ENCODE measurements at places on chromosomes 3 and 15.

DNA sequence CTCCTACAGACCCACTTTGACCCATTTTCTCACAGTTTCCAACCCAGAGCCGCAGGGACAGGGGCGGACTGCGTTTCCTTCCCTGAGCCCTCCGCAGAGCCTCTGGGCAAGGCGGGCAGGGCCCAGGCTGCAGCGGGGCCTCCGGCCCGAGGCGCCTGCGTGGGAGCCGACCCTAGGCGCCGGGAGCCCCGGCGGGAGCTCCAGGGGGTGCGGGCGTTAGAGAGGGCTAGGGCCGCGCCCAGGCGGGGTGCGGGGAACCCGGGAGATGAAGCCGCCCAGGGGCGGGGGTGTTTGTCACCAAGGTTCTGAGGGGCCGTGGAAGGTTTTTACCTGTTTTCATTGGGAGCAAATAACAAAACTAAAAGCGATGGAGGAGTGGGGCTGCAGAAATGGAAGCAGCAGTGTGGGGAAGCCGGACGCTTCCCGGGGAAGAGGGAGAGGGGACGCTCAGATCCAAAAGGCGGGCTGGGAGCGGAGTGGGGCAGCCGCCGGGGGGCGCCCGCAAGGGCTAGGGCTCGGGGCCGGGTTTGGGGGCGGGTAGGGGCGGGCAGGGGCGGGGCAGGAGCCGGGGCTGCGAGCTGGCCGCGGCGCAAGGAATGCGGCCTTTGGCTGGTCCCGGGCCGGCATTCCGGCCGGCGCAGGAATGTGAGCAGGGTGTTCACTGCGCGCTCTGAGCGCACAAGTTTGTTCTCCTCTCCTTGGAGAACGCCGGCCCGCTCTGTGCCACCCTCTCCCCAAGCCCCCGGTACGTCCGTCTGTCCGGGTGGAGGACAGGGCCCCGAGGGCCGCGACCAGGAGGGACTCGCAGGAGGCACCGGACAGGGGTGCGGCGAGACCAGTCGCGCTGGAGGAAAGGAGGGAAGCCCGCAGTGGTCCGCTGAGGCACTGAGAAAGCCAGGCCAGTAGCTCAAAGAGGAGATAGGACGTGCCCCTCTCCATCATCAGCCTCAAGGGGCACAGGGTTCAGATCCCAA, 61.1 kb downstream of the AMOTL2 start:
- DNase-seq = no peak

DNA sequence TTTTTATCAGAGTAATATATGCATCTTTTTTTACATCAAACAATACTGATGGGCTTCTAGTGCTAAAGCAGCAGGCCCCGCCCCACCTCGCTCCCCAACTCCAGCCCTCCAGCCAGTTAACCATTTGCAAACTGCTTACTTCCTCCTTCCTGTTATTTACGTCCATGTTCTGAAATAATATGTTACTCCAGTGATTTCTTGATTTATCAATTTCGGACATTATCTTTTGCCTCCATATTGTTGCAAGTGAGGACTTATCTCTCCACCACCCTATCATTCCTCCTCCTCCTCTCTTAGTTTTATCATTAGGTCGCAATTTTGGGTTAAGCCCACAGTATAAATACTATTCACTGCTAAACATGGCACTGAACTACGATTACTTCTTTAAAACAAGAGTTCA, 39.5 kb downstream of the ZNF710 start:
- no peak for DNase-seq

DNA sequence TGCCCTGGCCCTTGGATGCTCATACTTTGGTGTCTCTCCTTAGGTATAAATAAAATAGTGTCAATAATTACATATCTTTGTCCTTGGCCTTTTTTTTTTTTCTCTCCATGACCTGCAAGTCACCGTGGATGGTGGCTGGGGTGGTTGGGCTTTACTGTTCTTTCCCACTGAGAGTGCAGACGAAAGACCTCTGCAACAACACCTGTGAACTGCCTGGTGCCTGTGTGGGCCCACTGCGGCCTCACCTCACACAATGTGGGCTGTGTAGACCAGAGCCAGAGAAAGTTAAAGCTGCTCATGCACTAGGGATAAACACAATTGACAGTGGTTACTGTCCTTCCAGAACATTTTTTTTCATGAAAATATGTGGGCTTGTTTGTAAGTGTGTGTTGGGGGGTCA, 39.0 kb downstream of the CCDC32 start:
- DNase-seq = no peak

GRCh38 chr15:72203507-72203837, 5.9 kb upstream of the GRAMD2A start:
- DNase-seq = no peak

DNA sequence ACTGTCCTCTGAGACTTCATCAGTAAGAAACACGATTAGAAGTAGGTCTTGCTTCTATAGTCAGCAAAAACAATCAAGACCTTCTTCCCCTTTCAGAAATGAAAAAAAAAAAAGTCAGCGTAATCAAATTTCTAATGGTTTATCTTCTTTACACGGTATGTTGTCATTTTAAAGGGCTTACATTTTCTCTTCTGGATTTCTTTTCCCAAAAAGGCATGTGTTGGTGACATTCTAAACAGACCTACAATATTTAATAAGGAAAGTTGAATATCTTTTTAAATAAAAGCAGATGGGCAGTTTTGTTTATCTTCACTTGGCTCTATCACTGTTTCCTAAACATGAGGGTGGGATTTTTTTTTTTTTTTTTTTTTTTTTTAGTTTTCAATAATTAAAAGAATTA, 197.3 kb upstream of the ADAMTS9 start:
- no peak for DNase-seq

GRCh38 chr3:14532691-14533456, 7.3 kb downstream of the GRIP2 start:
- no peak for DNase-seq

- DNase-seq = no peak
These were observed 384.9 kb upstream of the THBS1 start for GRCh38 chr15:39195961-39196486.

DNA sequence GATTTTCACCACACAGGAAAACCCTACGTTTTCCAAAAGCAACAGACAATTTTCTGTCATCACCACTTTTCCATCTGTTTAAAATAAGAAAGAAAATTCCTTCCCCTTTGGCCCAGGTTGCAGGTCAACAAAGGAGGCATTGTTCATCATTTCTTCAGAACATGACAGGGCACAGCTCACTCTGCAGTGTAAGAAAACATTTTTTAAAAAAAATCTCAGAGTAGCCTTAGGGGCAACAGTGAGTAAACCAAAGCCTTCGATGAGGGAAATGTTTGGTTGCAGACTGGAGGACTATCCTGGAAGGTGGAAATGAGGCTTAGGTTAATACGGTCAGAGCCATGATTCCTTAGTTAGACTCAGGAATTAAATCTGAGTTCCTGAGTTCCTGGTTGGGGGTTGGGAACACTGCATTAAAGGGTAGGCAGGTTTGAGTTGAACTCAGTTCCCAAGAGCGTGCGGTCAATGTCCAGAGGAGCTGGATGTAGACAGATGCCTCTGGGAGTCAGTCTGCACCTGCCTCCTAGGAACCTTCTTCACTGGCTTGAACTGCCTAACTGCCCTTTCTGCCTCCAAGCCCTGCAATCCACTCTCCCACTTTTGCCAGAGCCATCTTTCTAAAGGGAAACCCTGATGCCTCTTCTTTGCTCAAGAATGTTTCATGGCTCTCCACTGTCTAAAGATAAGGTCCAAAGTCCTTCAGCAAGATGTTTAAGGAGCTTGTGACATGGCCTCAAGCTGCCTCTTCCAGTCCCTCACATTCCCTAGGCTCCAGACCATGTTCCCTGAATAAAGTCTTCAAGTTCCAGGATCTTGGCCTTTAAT, 3.3 kb upstream of the HES1 start:
- DNase-seq = no peak

- DNase-seq = no peak
These were observed 15.3 kb downstream of the SEC61A1 start for GRCh38 chr3:128067489-128067888.

DNA sequence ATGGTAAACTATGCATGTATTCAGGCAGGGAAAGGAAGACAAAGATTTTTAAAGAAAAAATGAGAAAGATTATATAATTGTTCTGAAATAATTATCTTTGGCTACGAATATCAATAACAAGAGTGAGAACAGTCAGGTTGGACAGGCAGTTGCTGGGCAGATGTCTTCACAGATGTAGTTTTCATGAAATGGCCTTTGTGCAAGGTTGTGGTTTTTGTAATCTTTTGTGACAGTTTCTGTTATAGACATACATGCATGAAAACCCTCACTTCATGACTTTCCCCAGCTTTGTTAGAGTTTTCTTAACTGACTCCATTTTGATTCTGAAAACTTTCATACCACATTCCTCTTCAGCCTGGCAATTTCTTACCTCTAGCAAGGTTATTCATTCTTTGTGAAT, 34.9 kb upstream of the SLC25A36 start:
- DNase-seq = no peak

DNA sequence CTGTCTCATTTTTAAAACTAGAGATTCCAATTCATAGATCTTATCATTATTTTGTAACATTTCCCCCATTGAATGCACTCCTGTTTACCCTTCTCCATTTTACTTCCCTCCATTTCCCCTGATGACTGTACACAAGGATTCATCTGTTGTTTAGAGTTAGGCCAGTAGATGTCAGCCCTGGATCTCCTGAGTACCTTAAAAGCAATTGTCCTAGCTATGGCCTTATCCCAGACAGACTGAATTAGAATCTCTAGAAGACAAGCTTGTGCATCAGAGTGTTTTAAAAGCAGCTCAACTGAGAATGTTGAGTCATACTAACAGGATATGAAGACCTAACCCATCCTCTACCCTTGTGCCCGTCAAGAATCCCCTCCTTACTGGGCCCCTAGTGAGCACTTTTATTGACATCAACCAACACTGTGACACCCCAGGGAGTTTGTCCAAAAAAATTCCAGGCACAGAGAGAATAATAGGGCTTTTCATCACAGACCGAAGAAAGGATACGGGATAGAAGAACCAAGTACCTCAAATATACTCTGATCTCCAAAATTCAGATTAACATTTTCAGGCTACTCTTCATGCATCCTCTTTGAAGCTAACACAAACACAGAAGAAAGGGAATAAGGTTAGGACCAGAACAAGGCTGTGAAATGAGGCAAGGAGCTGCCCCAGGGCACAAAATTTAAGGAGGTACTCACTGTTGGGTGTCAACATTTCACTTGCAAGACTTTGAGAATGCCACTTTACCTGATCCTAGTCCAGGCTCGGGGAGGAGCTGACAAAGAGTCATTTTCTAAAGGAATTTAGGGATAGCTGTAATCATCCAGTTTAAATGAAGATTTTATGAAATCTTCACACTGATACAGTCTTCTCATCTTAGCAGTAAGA, 17.1 kb downstream of the ZBED2 start:
- no peak for DNase-seq

DNA sequence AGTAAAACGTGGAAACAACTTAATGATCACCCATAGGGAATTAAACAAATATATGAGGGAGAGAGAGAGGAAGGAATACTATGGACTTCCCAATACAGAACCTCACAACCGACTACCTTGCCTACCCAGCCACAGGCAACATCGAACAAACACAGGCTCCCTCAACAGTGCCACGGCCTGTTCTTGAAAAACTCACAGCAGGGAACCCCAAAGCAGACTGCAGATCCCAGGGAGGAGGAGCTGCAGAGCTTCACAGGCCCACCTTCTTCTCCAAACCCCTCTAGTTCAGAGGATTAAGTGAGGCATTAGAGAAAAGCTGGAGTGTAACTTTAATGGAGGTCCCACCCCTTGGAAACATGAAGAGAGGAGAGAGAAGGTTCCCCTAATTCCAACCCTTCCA, 110.2 kb downstream of the ST8SIA2 start:
- no peak for DNase-seq

GRCh38 chr3:127012091-127012490, 29.2 kb downstream of the PLXNA1 start:
- no peak for DNase-seq

GRCh38 chr15:70141376-70142071, 43.8 kb upstream of the TLE3 start:
- no peak for DNase-seq

GRCh38 chr15:66078196-66078928, 175.2 kb downstream of the MEGF11 start:
- no peak for DNase-seq

- no peak for DNase-seq
These were observed 3.5 kb upstream of the NEO1 start for GRCh38 chr15:73048624-73049295.

DNA sequence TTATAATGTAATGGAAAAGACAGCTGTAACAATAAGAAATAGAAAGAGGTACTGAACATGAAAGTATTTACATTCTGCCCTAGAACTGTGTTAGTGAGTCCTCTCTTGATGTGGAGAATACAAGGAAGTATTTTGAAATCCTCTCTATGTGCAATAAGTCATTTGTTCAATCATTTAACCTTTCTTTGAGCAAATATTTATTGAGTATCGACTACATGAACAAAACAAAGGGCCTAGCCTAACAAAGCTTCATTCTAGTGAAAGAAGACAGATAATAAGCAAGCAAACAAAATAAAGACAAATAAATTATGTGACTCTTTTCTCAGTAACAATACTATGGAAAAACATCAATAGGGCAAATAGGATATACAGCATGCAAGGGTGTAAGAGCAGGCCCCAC, 354.9 kb upstream of the ATP11B start:
- DNase-seq = no peak

- no peak for DNase-seq
These were observed 121.9 kb upstream of the CTDSPL start for GRCh38 chr3:37739579-37740290.

DNA sequence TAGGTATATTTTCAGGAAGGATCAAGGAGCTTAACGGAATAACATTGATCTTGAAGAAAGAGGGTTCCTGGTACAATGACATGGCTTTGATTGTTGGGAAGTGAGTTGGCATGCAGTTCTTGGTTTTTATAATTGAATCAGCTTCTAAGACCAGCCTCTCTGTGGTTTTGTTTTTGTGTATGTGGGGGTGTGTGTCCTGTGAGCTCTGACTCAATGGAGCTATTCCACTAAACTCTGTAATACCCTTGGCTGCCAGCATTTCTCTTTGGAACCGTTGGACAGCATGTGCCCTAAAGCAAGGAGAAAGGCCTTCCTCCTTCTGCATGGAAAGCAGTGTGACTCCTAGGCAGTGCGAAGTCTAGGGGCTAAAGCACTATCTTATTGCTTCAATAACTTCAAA, 124.8 kb downstream of the EDEM1 start:
- no peak for DNase-seq

DNA sequence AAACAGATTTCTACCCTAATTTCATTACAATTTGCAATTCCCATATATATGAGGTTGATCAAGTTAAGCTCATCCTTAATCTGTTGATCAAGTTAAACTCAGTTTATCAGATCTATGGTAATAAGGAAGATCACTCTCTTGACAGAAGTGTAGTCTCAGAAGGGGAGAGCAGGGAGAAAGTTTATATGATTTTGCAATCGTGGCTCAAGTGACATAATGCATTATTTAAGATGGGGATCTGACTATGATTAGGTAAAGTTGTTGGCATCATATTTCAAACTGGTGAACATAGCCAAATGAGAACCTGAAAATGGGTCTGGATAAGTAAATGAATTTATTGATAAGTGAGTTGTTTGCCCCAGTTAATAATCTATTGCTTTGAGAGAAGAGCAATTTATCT, 995.3 kb downstream of the OTOL1 start:
- DNase-seq = no peak

Measured in stimulated activated CD4-positive, alpha-beta T cell treated with anti-CD3 and anti-CD28 coated beads, Interleukin-15, amount 100 ng/mL, for 1 hour (primary cell).